Esophagus muscularis mucosa (tissue), 4 donors: ENCODE measurements at places on chromosomes 7 and 10. TPM values are rescaled to one million over a fixed set of nuclear protein-coding genes. Genes with fewer than 3 reads are reported as not detected.

PRTFDC1 gene
- 4.5 TPM for total RNA-seq

AP4M1 gene
- total RNA-seq, result 31.7 TPM

DNA sequence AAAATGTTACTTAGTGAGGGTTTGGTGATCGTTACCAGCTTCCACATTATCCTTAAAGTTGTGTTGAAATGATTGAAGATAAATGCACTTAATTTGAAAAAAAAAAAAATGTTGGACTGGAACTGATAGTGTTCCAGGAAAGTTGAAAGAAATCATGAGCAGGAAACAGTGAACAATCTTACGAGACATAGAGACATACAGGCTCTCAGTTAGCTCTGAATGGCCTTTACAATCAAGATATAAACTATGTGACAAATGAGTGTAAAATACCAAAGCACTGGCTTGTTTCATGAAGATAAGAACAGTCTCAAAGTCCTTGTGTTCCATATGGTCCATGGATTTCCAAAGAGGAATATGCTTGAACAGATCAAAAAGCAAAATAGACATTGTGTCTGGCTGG, 430.1 kb upstream of the ETV1 start:
- no peak overlapping the region for H3K27ac ChIP-seq
- H3K27me3 ChIP-seq, result no peaks in the 10 kb centered on the region
- no peaks in the 10 kb centered on the region for H3K4me1 ChIP-seq
- H3K4me3 ChIP-seq, result no peak overlapping the region

GRCh38 chr7:104005197-104005596, 15.7 kb upstream of the RELN start:
- H3K36me3 ChIP-seq, result no peaks in the 10 kb centered on the region
- H3K27ac ChIP-seq, result no peak overlapping the region
- H3K27me3 ChIP-seq, result no peaks in the 10 kb centered on the region
- no peak overlapping the region for H3K4me3 ChIP-seq

GRCh38 chr7:107592361-107593024, 12.4 kb downstream of the BCAP29 start:
- peaks cover 32% of the 10 kb centered on the region for H3K4me1 ChIP-seq
- no peak overlapping the region for H3K27ac ChIP-seq
- no peaks in the 10 kb centered on the region for H3K27me3 ChIP-seq
- no peaks in the 10 kb centered on the region for H3K36me3 ChIP-seq
- no peak for DNase-seq

DNA sequence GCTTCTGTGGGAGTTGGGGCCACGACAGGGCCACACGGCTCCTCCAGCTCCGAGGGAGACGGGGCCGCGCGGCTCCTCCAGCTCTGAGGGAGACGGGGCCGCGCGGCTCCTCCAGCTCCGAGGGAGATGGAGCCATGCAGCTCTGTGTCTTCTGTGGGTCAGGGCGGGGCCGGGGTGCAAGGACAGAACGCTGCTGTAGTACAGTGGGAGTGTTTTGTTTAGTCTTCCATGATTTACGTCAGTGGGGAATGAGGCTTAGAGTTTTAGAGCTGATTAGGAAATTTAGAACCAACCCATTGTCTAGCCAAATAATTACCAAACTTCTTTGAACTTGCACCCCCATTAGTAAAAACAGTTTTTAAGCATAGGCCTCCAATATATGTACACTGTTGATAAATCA, 32.9 kb upstream of the PRKAR1B start:
- no peaks in the 10 kb centered on the region for H3K27me3 ChIP-seq
- H3K4me3 ChIP-seq, result no peak overlapping the region
- no peak for DNase-seq
- H3K4me1 ChIP-seq, result peaks cover 4% of the 10 kb centered on the region
- no peak overlapping the region for H3K27ac ChIP-seq

DNA sequence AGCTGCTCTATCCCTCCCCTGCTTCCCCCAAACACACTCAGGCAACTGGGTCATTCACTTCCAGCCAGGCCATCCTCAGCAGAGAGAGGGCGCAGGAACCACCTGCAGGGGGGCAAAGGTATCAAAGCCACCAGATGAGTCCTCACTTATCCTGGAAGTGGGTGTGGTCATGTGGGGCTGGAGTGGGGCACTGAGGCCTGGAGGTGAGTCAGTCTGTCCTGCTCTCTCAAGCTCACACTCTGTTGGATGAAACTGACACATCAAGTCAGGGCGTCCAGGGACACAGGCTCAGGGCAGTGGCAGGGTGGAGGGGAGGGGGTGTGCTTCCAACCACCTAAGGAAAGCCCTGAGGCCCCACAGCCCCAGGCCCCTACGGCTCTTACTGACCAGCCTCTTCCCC, 8.0 kb upstream of the ELFN1 start:
- no peaks in the 10 kb centered on the region for H3K36me3 ChIP-seq
- no peak for DNase-seq
- no peak overlapping the region for H3K27ac ChIP-seq
- peaks cover 30% of the 10 kb centered on the region for H3K4me1 ChIP-seq
- H3K4me3 ChIP-seq, result no peak overlapping the region

- DNase-seq, result no peak
- H3K4me3 ChIP-seq, result no peak overlapping the region
- H3K4me1 ChIP-seq, result no peaks in the 10 kb centered on the region
- H3K36me3 ChIP-seq, result no peaks in the 10 kb centered on the region
- no peak overlapping the region for H3K27ac ChIP-seq
These were observed 15.5 kb downstream of the MAPK8 start for GRCh38 chr10:48322017-48322416.

DNA sequence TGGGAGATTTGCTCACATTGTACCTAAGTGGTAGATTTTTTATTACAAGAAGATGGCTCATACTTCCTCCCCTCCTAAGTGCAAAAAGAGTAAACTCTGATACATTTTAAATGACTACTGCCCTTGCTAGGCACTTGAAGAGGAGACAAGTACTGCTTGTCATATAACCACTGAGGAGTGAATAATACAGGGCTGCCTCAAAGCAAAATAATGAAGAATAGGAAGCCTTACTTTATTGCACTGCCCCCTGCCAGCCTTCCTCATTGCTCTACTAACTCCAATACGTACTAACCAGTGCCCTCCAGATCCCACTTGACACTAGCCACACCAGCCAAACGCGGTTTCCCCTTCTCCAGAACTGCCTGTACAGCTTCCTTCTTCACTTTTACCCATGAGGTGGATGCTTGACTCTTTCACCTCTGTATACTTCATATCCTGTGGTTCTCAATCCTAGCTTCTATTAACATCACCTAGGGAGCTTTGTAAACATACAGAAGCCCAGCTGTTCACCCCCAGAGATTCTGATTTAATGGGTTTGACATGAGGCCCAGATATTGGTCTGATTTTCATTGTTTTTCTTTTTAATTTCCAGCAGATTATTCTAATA, 11.7 kb upstream of the MTERF1 start:
- DNase-seq, result no peak
- no peak overlapping the region for H3K4me3 ChIP-seq
- H3K36me3 ChIP-seq, result no peaks in the 10 kb centered on the region
- H3K27ac ChIP-seq, result no peak overlapping the region

DNA sequence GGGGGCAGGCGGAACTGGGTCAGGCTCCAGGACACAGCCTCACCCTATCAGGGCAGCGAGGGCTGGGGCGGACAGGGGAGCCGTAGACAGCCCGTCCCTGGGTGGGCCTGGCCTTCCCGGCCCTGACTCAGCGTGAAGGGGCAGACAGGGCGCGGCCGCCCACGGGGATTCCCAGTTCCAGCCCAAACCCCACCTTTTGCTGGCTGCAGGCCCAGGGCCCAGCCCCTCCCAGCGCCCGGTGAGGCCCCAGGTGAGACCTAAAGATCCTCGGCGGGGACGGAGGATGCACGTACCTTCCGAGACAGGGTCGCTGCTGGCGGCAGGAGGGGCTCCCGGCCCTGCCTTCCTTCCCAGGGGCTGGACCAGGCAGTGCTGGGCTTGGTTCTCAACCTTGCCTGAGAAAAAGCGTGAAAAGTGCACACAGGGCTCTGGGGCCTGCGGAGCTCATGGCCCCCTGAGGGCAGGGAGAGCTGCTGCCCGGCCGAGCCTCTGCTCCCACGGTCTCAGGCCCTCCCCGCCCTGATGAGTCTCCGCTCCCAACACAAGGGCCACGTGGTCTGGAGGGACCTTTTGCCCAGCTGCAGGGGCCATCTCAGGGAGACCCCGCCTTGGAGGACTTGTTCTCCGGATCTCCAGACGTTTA, 43.9 kb upstream of the DNAJB6 start:
- no peak overlapping the region for H3K27ac ChIP-seq
- DNase-seq, result no peak
- H3K36me3 ChIP-seq, result no peaks in the 10 kb centered on the region
- peaks cover 29% of the 10 kb centered on the region for H3K27me3 ChIP-seq
- H3K4me1 ChIP-seq, result no peaks in the 10 kb centered on the region
- no peak overlapping the region for H3K4me3 ChIP-seq

GRCh38 chr7:80165177-80165576, 30.5 kb downstream of the GNAI1 start:
- H3K36me3 ChIP-seq, result no peaks in the 10 kb centered on the region
- peaks cover 50% of the 10 kb centered on the region for H3K4me1 ChIP-seq
- H3K4me3 ChIP-seq, result no peak overlapping the region

DNA sequence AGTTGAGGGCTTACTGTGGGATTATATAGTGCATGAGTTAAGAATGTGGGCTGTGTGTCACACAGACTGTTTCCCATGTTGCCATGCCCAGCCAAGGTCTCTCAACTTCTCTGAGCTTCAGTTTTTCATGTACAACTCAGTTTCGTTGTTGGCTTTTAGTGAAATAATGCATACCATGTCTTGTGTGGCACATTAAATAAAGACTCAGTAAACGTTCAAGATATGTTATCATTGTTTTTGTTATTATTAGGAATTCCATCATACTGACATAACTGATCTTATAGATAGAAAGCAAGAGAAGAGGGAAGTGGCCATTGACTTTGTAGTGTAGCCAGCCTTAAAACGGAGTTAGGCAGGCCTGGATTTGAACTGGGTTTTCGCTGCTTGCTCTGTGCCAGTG, 2.9 kb downstream of the CDK14 start:
- H3K27me3 ChIP-seq, result no peaks in the 10 kb centered on the region
- no peak for DNase-seq
- H3K36me3 ChIP-seq, result no peaks in the 10 kb centered on the region
